ENCODE measurements at places on chromosomes 4 and X. TPM values are rescaled to one million over a fixed set of nuclear protein-coding genes. Genes with fewer than 3 reads are reported as not detected.

The NAA11 gene
- not detected for total RNA-seq

- no peak for DNase-seq
These were observed 21.2 kb downstream of the SLC25A5 start for GRCh38 chrX:119489212-119490074.

DNA sequence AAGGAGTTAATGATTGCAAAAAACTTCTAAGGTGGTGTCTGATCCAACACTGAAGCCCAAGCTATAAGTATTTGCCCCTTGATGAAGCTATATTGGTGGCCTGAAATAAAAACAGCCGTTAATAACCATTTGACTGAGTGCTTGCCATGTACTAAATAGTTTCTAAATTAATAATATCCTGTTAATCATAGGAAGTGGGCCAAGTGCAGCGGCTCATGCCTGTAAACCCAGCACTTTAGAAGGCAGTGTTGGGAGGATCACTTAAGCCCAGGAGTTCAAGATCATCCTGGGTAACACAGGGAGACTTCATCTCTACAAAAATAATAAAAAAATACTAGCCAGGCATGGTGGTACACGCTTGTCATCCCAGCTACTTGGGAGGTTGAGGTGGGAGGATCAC lies 8.3 kb downstream of the NDP start:
- DNase-seq: no peak

DNA sequence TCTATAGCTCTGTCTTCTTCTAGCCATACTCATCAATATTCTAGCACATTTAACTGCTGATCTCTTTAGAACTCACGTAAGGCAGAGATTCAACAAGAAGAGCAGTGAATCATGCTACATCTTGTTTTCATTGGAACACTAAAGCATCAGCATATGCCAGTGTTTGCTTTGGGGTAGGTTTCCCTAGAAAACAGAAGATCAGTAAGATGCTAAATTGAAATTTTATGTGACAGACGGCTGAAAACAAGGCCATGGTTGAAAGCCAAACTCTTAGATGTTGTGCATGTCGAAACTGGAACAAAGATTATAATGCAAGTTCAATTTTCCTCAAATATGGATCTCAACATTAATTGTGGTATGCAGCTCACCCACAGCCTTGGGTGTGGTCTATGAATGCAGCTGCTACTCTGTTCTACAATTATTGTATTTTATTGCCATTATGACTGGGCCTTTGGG lies 107.6 kb downstream of the PDLIM5 start:
- no peak for DNase-seq

The FTHL17 gene
- not detected for total RNA-seq

The LGI2 gene
- 1.7 TPM for total RNA-seq

- no peak for DNase-seq
These were observed 232.3 kb upstream of the TENM3 start for GRCh38 chr4:182010876-182011275.

The TMEM165 gene
- 109 TPM for total RNA-seq

- no peak for DNase-seq
These were observed 26.9 kb downstream of the ARSJ start for GRCh38 chr4:113952452-113953029.

The TMSB4X gene
- 4,817 TPM for total RNA-seq

GRCh38 chr4:119172223-119172622 lies 36.6 kb downstream of the MYOZ2 start:
- no peak for DNase-seq

DNA sequence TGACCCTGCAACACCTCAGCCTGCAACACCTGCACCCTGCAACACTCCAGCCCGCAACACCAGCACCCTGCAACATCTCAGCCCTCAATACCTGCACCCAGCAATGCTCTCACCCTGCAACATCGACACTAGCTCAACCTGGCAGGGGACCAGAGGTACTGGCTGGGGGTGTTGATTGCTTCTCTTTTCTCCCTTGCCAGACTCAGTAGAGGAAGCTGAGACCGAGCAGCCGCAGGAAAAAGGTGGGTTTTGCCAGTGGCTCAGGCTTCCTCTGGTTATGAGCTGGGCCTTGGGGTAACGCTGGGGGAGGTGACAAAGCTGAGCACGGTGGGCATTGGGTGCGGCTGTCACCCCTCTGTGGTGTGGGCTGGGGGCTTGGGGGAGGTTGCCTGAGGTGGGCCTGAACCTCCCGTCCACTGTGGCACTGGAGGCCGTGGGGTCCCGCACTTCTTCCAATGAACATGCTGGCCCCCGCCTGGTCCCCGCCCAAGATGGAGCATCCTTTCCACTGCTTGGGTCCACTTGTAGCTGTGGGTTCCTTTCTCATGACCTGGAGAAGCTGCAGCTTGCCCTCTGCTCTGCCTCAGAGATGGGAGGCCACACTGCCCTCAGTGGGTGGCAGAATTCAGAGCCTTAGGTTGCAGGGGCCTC lies 26.0 kb downstream of the SH3TC1 start:
- DNase-seq: no peak

DNA sequence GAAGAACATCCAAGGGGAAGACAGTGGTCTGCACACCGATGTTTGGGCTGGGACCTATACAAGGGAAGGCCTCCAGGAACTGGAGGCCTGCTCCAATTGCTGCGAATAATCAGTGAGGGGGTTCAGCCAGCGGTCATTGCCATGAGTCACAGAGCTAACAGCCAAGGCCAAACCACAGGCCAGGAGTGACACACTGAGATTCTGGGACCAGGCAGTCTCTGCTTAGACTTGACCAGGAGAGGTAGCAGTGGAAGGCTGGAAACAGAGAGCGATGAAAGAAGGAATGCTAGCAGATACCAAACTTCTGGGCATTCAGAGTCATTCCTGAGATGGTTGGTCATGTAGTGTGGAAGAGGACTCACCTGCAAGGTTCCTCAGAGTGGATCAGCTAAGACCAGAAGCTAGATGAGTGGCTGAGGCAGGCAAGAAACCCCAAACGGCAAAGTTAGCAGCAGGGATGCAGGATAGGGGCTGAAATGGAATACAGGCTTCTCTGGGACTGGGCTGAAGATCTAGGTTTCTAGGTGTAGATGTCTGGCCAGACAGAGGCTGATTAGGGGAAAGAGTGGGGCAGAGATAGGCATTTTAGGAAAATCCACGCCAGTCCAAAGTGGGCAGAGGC lies 54.7 kb downstream of the CNGA2 start:
- no peak for DNase-seq

The CHRDL1 gene
- 14.7 TPM for total RNA-seq

The KCND1 gene
- total RNA-seq: 1.1 TPM

- no peak for DNase-seq
These were observed 172.7 kb upstream of the FRG1 start for GRCh38 chr4:189767941-189768340.

DNA sequence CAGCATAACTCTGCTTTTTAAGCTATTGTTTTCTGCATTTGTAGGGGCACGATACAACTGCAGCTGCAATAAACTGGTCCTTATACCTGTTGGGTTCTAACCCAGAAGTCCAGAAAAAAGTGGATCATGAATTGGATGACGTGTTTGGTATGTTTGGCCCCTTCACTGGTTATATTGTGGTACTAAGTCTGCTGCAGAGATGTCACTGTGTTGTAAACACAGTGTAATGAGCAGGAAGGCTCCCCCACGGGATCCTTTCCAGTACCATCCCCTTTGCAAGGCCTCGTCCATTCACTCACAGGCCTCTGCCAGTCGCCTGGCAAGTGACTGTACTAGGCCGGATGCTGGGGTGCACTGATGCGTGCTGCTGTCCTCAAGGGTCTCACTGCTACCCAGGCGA lies 13.8 kb downstream of the CYP4V2 start:
- DNase-seq: no peak

DNA sequence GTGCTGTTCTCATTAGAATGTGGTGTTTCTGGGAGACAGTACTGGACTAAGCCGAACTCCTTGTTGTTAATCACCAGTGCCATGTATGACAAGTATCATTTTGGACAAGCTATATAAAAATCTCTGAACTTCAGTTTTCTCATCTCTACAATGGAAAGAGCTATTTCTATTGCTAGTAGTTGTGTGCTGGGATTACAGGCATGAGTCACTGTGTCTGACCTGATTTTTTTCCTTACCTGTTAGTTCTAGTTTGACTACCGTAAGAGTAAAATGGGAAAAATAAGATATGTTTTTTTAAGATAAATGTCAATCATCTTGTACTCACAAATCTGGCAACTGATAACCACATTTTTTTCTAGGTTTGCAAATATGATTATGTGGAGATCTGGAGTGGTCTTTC lies 192.3 kb downstream of the TLL1 start:
- DNase-seq: no peak

DNA sequence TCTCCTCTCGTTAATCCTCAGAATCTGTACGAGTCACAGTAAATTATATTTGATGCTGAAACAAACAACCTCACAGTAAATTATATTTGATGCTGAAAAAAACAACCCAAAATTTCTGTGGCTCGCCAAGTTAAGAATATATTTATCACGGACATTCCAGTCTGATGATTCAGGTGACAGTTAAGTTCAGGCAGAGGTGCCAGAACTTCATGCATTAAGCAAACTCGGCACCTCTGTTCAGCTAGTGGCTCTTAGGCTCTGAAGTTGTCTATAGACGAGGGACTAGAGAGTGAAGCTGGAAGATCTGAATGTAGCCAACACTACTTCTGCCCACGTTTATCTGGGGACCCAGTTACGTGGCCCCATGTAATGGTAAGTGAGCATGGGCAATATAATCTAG lies 132.2 kb upstream of the AGA start:
- no peak for DNase-seq

The DCAF12L1 gene
- total RNA-seq: 0.47 TPM

DNA sequence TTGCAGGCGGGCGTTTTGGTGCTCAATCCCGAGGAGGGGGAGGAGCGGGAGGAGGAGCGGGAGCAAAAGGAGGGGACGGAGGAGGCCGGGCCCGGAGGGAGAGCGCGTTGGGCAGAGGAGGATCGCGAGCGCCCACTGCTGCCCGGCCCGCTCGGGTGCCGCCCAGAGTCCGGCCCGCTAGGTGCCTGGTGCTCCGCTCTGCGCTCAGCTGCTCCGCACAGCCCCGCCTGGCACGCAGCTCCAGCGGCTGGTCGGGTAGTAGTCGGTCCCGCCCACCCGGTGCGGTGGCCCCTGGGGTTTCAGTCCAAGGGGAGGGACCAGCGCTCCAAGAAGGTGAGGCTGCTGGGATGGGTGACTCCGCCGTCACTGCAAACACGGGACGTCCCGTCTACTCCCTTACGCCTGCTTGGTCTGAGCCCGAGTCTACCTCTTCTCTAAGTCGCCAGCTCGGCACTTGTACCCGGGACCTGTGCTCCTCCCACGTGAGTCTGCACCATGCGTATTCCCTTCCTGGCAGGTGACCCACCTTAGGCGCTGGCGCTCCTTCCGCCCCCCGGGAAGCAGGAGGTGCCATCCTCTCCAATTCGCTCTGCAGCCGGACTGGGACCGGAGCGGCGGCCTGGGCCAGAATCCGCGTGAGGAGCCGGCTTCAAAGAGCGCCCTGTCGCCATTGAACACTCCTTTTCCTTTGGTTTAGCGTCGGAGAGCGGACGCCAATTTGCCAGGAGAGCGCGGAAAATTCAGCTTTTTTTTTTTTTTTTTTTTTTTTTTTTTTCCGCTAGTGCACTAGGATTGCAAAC lies 405 bp upstream of the HS3ST1 start:
- peak; percentile 76 for DNase-seq

DNA sequence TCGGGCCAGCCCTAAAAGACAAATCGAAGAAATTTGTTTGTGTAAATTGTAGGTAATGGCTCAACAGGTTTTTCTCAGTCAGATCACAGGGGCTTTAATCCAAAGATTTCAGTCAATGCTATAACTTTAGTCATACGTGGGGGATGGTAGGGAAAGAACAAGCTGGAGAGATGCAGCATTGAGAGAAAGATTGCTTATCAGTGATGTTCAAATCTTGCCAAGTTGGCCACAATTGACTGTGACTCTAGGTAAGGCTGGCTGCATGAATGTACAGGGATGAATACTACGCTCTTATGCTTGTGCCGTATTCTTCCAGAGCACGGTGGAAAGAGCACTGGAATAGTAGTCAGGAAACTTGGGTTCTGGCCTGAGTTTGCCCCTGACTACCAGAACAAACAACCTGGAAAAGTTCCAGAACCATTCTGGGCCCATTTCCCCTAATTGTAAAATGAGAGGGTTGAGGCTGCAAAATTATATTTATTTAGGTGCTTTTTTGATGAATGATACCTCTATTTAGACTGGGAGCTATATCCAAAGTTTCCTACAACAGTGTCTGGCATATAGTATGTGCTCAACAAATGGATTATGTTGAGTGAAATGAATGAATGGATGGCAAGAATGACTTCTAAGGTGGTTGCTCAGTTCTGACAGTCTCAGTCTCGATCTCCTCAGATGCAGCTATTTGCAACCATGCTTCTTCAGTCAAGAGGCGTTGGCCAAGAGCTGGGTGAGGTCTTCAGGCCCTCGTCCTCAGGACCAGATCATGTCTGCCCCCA lies 44.4 kb downstream of the TSC22D3 start:
- DNase-seq: no peak

GRCh38 chr4:76543378-76543777 lies 108.3 kb downstream of the SHROOM3 start:
- no peak for DNase-seq

GRCh38 chrX:16687514-16687913 lies 25.0 kb downstream of the CTPS2 start:
- no peak for DNase-seq

DNA sequence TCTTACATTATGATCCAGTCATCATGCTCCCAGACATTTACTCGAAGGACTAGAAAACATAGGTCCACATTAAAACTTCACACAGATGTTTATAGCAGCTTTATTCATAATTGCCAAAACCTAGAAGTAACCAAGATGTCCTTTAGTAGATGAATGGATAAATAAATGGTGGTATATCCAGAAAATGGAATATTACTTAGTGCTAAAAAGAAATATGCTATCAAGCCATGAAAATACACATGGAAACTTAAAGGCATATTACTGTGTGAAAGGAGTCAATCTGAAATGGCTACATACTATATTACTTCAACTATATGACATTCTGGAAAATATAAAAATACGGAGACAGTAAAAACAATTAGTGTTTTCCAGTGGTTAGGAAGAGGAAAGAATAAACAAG lies 1039.1 kb upstream of the INTU start:
- no peak for DNase-seq

The VBP1 gene
- 107 TPM for total RNA-seq

- DNase-seq: no peak
These were observed 5.2 kb downstream of the MGST2 start for GRCh38 chr4:139670775-139671174.

The PRKG2 gene
- total RNA-seq: 15.0 TPM
